ENCODE measurements at places on chromosomes 2 and 18. TPM values are rescaled to one million over a fixed set of nuclear protein-coding genes. Genes with fewer than 3 reads are reported as not detected.
A peak's percentile ranks its signal among the peaks of the same experiment; 100 is the strongest.

GRCh38 chr18:48488388-48488850, 50.4 kb upstream of the CTIF start:
- DNase-seq: peak; percentile 54
- peaks cover under 1% of the 10 kb centered on the region for H3K4me1 ChIP-seq
- no peaks in the 10 kb centered on the region for H3K36me3 ChIP-seq
- no peak overlapping the region for H3K27ac ChIP-seq
- H3K4me3 ChIP-seq: no peak overlapping the region
- H3K27me3 ChIP-seq: no peaks in the 10 kb centered on the region

DNA sequence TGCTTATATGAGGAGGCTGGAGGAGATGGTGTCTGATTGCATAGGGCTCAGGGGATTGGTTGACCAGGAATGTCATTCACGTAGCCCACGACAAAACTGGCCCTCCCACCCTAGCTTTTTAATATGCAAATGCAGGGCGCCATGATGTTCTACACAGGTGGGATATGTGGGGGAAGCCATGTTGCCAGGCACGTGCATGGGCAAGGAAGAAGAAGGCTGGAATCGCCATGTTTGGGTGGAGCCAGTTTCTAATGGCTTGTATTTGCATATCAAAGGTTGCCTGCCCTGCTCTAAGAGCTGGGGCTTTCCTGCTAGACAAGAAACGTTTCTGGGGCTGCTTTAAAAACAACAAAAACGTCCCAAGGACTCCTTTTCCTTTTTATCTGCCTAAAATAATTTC, 26.5 kb upstream of the LINC00305 start:
- H3K4me3 ChIP-seq: no peak overlapping the region
- no peak for DNase-seq
- H3K4me1 ChIP-seq: no peaks in the 10 kb centered on the region
- H3K36me3 ChIP-seq: no peaks in the 10 kb centered on the region

GRCh38 chr2:176147800-176148496, 3.4 kb upstream of the HOXD4 start:
- H3K27ac ChIP-seq: no peak overlapping the region
- no peak overlapping the region for H3K4me3 ChIP-seq
- H3K4me1 ChIP-seq: no peaks in the 10 kb centered on the region

DNA sequence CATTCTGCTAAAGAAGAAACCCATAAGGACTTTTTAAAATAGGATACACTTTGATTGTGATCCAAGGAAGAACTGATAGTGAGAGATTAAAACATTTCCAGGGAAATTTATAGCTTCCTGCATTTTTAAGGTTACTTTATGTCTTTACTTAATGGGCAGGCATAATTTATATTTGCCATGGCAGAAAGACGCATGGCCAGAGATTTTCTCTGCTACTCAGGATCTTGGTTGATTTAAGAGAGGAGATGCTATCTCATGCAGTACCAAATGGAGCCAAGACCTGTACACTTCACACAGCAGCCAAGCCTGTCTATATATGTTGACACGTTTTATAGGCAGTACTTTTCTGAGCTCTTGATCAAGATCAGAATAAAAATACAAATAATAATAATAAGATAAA, 60.9 kb upstream of the NT5C1B start:
- H3K4me1 ChIP-seq: no peaks in the 10 kb centered on the region
- no peaks in the 10 kb centered on the region for H3K27me3 ChIP-seq
- H3K27ac ChIP-seq: no peak overlapping the region
- H3K36me3 ChIP-seq: no peaks in the 10 kb centered on the region
- peak; percentile 7 for DNase-seq

- no peak for DNase-seq
- no peaks in the 10 kb centered on the region for H3K4me1 ChIP-seq
- no peak overlapping the region for H3K4me3 ChIP-seq
- no peaks in the 10 kb centered on the region for H3K27me3 ChIP-seq
- no peaks in the 10 kb centered on the region for H3K36me3 ChIP-seq
- no peak overlapping the region for H3K27ac ChIP-seq
Observed at GRCh38 chr18:60188958-60189357, 183.6 kb downstream of the MC4R start.

DNA sequence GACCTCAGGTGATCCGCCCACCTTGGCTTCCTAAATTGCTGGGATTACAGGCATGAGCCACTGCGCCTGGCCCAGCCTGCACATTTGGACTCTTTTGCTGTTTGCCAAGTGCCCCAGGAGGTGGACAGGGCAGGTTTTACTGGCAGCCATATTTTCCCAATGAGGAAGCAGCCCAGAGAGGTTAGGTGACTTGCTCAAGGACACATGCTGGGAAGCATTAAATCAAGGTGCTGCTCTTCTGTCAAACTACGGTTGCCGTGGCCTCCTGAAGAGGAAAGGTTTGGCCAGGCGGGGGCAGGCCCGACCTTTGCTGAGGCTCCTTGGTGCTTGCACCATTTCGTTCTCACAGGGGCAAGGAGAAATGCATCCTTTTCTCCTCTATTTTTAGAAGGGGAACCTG, 44.0 kb downstream of the DNMT3A start:
- H3K4me1 ChIP-seq: no peaks in the 10 kb centered on the region
- no peak for DNase-seq
- H3K4me3 ChIP-seq: no peak overlapping the region
- no peaks in the 10 kb centered on the region for H3K36me3 ChIP-seq
- no peaks in the 10 kb centered on the region for H3K27me3 ChIP-seq
- H3K27ac ChIP-seq: no peak overlapping the region

DNA sequence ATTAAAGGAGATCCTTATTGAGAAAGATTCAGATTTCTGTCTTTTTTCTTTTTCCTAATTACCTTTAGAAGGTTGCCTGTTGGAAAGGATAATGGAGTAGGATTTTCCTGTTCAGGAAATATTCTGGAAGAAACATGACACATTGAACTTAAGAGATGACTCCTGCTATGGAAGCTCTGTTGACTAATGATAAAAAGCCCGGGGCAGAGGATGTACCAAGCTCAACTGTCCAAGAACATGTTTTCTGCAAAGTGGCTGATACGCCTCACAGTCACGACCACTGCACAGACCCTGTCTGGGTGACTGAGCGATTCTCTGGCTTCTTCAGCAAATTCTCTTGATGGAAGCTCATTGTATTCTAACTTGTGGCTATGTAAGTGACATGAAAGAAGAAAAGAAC, 86.2 kb upstream of the THOC1 start:
- H3K4me3 ChIP-seq: no peak overlapping the region
- no peak overlapping the region for H3K27ac ChIP-seq
- no peaks in the 10 kb centered on the region for H3K36me3 ChIP-seq
- H3K27me3 ChIP-seq: no peaks in the 10 kb centered on the region

- H3K4me1 ChIP-seq: no peaks in the 10 kb centered on the region
- no peak overlapping the region for H3K4me3 ChIP-seq
- no peaks in the 10 kb centered on the region for H3K36me3 ChIP-seq
- no peaks in the 10 kb centered on the region for H3K27me3 ChIP-seq
Observed at GRCh38 chr2:71891719-71892422, 255.8 kb downstream of the CYP26B1 start.

- H3K27me3 ChIP-seq: no peaks in the 10 kb centered on the region
- no peak overlapping the region for H3K4me3 ChIP-seq
- no peak for DNase-seq
- no peaks in the 10 kb centered on the region for H3K4me1 ChIP-seq
Observed at GRCh38 chr2:30206461-30207430, 24.6 kb upstream of the LBH start.

- no peaks in the 10 kb centered on the region for H3K4me1 ChIP-seq
- peak overlapping the region; percentile 61 for H3K27ac ChIP-seq
- no peaks in the 10 kb centered on the region for H3K27me3 ChIP-seq
- DNase-seq: no peak
- no peak overlapping the region for H3K4me3 ChIP-seq
Observed at GRCh38 chr2:43070676-43071502, 155.5 kb downstream of the ZFP36L2 start.

- no peaks in the 10 kb centered on the region for H3K27me3 ChIP-seq
- no peak for DNase-seq
- H3K27ac ChIP-seq: peak overlapping the region; percentile 34
- peaks cover 22% of the 10 kb centered on the region for H3K4me1 ChIP-seq
- H3K36me3 ChIP-seq: no peaks in the 10 kb centered on the region
- no peak overlapping the region for H3K4me3 ChIP-seq
Observed at GRCh38 chr2:7009207-7009911, 92.1 kb downstream of the RNF144A start.

- DNase-seq: no peak
- no peaks in the 10 kb centered on the region for H3K36me3 ChIP-seq
- no peaks in the 10 kb centered on the region for H3K4me1 ChIP-seq
- no peak overlapping the region for H3K4me3 ChIP-seq
- no peak overlapping the region for H3K27ac ChIP-seq
Observed at GRCh38 chr2:12203528-12203927, 457.1 kb downstream of the LPIN1 start.

- peak overlapping the region; percentile 72 for H3K4me3 ChIP-seq
- no peaks in the 10 kb centered on the region for H3K27me3 ChIP-seq
- no peaks in the 10 kb centered on the region for H3K4me1 ChIP-seq
- no peaks in the 10 kb centered on the region for H3K36me3 ChIP-seq
Observed at GRCh38 chr2:190344276-190344827, 963 bp downstream of the INPP1 start.

GRCh38 chr2:156332284-156332533, 312 bp downstream of the NR4A2 start:
- peak overlapping the region; percentile 84 for H3K4me3 ChIP-seq
- no peaks in the 10 kb centered on the region for H3K4me1 ChIP-seq
- H3K27me3 ChIP-seq: no peaks in the 10 kb centered on the region
- H3K36me3 ChIP-seq: no peaks in the 10 kb centered on the region
- H3K27ac ChIP-seq: peak overlapping the region; percentile 99

GRCh38 chr2:105869341-105869740, 124.6 kb downstream of the NCK2 start:
- H3K27ac ChIP-seq: no peak overlapping the region
- H3K36me3 ChIP-seq: no peaks in the 10 kb centered on the region

The TP53I3 gene
- 16.2 TPM for total RNA-seq

The GREB1 gene
- 224 TPM for total RNA-seq

The TBR1 gene
- total RNA-seq: 0.45 TPM

The ZBTB7C gene
- 14.7 TPM for total RNA-seq
